ENCODE measurements at places on chromosomes 3 and 15. TPM values are rescaled to one million over a fixed set of nuclear protein-coding genes. Genes with fewer than 3 reads are reported as not detected.

The EXOG gene
- 8.8 TPM for total RNA-seq

The ALPK3 gene
- 0.03 TPM for total RNA-seq

The HGD gene
- total RNA-seq: not detected

The SNX33 gene
- total RNA-seq: 9.4 TPM

The PRTG gene
- total RNA-seq: 3.3 TPM

The PLSCR2 gene
- total RNA-seq: not detected

The EPHA6 gene
- total RNA-seq: 0.10 TPM

The ZNF502 gene
- total RNA-seq: 0.37 TPM

The NEK11 gene
- total RNA-seq: 2.8 TPM

The FILIP1L gene
- total RNA-seq: not detected

The ELL3 gene
- 2.2 TPM for total RNA-seq

The C2CD4A gene
- not detected for total RNA-seq

DNA sequence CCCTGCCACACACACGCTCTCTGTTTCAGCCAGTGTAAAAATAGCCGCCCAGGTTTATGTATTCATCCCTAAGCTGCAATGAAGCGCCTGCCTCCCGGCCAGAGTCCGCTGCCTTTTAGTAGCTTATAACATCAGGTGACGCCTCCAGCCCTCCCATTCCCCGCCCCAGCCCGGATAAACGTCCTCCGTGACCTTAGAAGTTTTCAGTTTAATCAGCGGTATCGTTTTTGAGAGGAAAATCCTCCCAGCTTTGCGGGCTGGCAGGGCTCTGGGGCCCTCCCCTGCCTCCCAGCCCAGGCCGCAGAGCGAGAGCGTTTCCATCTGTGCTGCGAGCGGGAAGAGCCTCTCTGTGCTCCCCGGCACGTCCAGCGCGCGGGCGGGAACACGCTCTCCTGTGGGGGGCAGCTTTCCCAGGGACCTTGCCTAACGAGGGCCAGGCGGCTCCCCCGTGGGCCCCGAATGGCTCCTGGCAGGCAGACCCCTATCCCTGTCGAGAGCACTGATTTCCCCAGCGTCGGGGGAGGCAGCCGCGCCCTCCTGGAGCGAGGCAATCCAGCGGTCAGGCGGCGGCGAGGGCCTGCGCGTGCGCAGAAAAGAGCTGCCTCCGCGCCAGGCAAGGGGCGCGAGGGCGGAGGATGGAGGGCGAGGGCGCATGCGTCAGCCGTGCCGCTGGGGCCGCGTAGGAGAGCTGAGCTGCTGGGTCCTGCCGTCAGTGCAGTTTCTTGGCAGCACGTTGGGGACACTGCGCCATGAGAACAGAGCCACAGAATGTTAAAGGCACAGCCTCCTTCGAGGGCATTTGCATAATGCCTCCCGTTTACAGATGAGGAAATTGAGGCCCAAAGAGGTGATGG is 71.1 kb downstream of the CCNL1 start:
- DNase-seq: peak; percentile 97

DNA sequence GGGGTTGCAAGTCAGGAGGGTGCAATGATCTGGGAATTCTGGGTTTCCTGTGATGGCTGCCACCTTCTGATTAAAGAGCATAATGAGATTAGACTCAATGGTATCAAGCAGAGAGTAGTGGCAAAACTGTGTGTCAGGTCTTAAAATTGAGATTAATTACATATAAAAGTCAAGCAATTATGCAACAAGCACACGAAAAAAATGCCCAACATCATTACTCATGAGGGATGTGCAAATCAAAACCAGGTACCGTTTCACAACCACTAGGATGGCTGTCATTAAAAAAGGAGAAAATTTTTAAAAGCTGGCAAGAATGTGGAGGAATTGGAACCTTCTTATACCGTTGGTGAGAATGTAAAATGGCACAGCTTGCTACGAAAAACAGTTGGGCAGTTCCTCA is 205.0 kb downstream of the OSBPL10 start:
- no peak for DNase-seq

DNA sequence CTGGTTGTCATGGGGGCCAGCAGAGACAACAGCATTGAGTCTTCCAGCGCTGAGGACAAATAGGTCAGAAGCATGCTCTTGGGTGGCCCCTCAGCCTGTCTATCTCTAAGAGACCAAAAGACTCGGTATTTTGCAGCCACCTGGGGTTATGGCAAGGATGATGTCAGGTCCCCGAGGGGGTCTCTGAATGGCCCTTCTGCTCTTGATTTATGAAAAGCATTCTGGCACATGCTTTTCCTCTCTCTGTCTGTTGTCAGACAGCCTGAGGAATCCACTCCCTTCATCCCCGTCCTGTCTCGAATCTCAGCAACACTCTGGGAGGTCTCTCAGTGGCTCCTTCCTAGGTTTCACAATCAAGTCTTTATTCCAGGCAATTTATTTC is 156.6 kb upstream of the RGMA start:
- no peak for DNase-seq

- DNase-seq: no peak
Measured at GRCh38 chr3:191441687-191442086, 19.3 kb upstream of the PYDC2 start.

DNA sequence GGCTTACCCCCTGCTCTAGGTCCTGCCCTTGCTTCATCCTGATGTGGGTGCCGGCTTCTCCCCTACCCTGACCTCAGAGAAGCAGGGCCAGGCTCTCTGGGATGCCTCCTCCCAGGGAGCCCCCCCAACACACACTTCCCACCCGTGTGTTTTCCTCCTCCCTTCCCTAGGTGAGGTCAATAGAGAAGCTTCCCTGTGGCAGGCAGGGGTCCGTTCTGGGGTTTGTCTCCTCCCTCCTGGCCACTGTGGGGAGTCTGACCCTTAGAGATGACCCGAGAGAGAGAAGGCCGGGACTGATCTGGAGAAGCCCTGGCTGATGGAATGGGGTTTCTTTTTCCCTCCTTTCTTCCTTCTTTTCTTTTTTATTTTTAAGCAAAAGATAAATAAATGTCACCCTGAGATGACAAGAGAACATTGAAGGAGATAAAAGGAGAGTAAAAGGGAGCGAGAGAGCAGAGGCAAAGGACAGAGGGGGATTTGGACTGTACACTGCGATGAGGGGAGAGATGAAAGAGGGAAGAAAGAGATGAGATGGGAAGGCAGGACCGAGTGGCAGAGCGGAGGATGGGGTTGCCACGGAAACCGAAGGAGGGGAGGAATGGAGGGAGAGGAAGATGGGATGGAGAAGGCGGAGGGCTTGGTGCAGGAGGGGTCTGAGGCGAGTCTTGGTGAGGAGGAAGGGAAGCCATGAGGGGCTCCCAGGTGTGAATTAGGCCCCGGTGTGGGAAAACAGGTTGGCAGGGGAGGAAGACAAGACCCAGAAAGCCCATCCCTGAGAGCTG is 48.4 kb downstream of the IDH2 start:
- DNase-seq: no peak

DNA sequence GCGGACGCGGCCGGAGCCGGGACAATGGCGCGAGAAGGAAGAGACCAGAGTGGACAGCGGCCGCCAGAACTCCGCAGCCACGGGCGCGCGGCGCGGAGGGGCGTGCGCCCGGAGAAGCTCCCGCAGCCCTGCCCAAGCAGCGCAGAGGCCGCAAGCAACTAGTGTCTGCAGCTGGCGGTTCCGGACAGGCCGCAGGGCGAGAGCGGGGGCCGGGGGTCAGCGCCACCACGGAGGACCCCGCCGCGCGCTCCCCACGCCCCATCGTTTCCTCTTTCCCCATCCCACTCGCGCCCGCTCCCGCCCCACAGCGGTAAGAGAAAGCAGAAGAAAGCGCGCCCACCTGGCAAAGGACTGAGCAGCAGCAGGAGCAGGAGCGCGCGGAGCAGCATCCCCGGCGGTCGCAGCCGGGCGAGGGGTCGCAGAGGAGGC is 440 bp downstream of the PRTG start:
- DNase-seq: peak; percentile 29

- DNase-seq: no peak
Measured at GRCh38 chr15:69000725-69001503, 13.6 kb upstream of the NOX5 start.

DNA sequence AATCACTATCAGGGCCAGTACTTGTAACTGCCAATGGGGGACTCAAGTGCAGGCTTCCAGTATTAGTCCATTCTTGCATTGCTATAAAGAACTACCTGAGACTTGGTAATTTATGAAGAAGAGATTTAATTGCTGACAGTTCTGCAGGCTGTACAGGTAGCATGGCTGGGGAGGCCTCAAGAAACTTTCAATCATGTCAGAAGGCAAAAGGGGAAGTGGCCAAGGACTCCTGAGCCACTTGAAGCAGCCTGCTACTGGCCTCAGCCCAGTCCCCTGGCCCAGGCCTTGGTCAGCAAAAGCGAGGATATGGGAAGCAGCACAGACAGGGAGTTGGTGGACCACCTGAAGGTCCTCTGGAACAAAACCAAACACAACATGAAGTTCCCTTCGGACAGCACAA is 29.2 kb upstream of the OR5K1 start:
- no peak for DNase-seq

DNA sequence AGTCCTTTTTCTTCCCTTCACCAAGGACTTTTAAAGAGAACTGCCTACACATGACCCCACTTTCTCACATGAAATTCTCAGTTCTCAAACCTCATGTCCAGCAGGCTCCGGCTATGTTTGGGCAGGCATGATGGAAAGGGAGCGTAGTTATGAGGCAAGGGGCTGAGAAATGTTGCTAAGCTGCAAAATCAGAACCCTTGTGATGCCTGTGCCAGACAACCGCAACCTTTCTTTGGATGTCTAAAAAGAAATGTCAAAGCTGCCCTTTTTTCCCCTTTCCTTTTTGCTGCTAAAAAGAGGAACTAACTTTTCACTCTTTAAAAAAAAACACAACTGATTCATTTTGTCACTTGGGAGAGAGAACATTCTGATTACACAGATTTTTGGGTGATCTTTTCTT is 19.2 kb downstream of the GNB4 start:
- DNase-seq: no peak

DNA sequence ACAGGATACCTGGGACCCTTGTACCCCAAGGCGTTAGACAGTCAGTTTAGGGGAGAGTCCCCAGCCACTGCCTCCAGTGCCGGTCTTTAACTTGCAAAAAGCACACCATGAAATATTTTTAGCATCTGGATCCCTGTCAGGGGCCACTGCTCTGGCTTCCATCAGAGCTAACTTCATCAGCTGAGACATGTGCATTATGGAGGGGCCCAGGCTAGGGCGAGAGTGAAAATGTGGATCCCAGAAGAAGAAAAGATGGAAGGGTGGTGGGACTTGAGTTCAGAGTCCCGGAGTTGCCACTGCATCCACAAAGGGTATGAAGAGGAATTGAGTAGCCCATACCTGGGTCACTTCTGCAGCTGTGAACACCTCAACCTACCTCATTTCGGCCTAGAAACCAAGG is 23.5 kb upstream of the SPATA12 start:
- no peak for DNase-seq

DNA sequence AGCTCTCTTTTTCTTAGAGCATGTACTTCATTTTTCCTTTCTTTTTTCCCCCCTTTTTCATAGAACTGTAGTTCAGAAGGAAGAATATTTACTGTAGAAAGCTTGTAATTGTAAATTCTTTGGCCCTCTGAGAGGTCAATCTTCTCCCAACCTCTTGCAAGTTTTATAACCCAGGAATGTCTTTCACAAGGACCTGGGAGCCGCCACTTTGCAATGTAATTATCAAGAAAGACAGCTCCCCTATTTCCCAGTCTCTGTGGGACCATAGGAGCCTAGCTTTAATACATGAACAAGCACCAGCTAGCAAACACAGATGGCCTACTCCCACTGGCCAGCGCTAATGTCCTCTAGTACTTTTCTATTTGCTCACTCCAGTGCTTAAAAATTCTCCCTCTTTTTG is 51.4 kb downstream of the NFKBIZ start:
- DNase-seq: no peak

GRCh38 chr3:189744235-189744634 is 113.0 kb downstream of the TP63 start:
- no peak for DNase-seq

DNA sequence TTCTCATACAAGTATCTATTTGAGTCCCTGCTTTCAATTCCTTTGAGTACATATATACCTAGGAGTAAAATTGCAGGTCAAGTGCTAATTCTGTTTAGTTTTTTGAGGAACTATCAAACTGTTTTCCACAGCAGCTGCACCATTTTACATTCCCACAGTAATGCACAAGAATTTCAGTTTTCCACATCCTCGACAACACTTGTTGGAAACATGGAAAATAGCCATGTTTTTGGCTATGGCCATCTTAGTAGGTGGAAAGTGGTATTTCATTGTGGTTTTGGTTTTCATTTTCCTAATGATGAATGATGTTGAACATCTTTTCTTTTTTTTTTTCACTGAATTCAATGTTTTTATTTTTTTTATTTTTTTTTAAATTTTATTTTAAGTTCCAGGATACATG is 44.4 kb upstream of the TNFAIP8L3 start:
- no peak for DNase-seq

DNA sequence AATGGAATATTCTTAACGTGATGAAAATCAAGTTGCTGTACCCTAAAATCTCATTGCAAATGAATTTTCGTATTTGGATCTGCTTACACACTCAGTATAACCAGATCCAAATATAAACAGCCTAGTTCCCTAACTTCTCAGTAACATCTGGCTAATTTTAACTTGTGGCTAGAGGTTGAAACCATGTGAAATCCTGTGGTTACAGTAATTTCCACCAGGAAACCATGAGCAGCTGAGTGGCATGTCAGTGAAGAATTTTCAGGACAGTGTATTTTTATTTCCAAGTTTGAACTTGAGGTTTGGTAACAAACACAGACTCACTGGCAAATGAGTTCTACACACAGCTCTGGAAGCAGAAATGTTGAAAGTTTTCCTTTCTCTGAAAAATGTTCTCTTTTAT is 754.1 kb downstream of the NR2F2 start:
- peak; percentile 21 for DNase-seq

GRCh38 chr3:57068437-57069089 is 8.1 kb downstream of the SPATA12 start:
- DNase-seq: peak; percentile 94

GRCh38 chr15:92796161-92796611 is 103.9 kb upstream of the CHD2 start:
- DNase-seq: no peak

DNA sequence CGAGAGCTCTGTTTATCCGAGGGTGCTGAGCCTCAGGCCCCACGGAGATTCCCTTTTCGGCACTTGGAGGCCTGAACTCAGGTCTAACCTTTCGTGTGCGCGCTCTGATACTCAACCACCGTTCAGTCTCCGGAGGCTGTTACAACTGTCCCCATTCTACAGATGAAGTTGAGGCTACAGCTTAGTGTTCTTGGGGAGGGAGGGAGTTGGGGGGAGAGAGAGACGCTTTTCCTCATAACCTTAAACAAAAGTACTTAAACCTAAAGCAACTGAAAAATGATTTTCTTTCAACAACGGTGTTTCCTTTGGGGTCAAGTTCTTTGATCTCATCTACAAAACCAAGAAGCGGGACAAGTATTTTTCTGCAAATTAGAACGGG is 952 bp upstream of the CHST2 start:
- no peak for DNase-seq

GRCh38 chr3:50322386-50323091 is at the start of gene HYAL2:
Gene HYAL2 (minus strand): TSS chr3:50322745. CDS start chr3:50320489, 2,256 bp downstream.
- DNase-seq: no peak

GRCh38 chr15:63503739-63504246 is 600 bp upstream of the USP3 start:
- peak; percentile 80 for DNase-seq

GRCh38 chr3:125436921-125437320 is 61.8 kb upstream of the ZNF148 start:
- no peak for DNase-seq
